ENCODE measurements at places on chromosomes 7 and 10.
A peak's percentile ranks its signal among the peaks of the same experiment; 100 is the strongest.

GRCh38 chr10:17854044-17854652, 45.0 kb downstream of the MRC1 start:
- DNase-seq, result peak; percentile 2

- DNase-seq, result peak; percentile 70
Measured at GRCh38 chr7:65251851-65252620, 121.6 kb upstream of the ZNF92 start.

DNA sequence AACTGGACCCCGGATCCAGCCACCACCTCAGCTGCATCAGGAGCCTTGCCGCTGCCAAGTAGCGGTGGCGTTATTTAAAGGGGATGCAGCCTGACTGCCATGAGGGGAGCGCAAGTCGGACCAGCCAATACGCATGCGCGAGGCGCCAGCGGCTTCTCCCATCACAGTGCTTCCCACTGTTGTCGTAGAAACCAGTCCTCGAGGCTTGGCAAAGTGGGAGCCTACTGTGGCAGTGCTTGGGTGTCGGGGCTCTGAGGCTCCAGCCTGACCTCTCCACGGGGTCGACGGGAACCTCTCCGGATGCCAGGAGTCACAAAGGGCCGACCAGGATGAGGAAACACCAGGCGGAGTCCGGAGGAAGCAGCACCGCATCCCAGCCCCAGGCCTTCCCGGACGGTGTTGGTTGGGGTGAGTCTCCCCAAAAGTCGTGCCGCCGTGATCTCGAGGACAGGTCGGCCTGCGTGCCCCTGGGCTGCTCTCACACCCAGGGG, 369.6 kb downstream of the ZNF716 start:
- no peak for DNase-seq

- DNase-seq, result no peak
Measured at GRCh38 chr10:3877211-3878000, 92.4 kb upstream of the KLF6 start.

GRCh38 chr7:83934118-83934734, 260.4 kb downstream of the SEMA3A start:
- no peak for DNase-seq

DNA sequence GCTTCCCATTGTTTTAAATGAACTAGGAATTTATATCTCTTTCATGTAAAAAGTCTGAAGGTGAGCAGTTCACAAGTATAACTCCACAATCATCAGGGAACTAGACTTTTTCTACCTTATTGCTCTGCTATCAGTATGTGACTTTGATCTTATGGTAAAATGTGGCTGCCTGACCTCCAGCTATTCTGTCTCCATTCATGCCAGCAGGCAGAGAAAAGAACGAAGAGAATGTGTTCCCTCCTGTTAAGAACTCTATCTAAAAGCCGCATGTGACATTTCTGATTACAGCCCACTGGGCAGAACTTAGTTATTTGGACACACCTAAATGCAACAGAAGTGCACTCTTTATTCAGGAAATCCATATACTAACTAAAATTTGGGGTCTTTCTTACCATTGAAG, 102.8 kb upstream of the MBL2 start:
- no peak for DNase-seq

DNA sequence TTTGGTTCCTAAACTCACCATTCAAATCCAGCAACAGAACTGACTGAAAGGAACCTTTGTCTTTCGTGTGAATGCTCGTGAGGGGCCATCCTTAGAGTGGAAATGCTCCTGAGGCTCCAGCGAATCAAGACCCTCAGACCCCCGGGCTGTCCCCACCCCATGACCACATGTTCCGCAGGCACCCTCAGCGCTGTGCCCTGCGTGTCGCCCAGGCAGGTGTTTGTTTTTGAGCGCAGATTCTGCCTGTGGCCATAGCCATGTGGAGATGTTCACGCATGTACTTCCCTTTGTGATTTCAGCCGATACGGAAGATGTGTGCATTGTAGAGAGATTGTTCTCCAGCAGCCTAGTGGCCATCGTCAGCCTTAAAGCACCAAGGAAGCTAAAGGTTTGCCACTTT, 24.2 kb downstream of the WIPI2 start:
- no peak for DNase-seq

GRCh38 chr7:51587604-51588003, 271.0 kb upstream of the COBL start:
- no peak for DNase-seq
